ENCODE measurements at places on chromosomes 13 and 19.

DNA sequence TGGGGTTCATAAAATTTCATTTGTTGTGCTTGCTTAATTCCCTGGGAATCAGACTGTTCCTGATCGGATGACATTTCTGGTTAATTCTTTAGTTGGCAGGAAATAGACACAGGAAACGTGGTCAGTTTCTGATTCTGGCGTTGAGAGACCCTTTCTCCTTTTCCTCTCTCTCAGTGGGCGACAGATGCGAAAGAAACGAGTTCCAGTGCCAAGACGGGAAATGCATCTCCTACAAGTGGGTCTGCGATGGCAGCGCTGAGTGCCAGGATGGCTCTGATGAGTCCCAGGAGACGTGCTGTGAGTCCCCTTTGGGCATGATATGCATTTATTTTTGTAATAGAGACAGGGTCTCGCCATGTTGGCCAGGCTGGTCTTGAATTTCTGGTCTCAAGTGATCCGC, 10.8 kb downstream of the LDLR start:
- no peak for DNase-seq

DNA sequence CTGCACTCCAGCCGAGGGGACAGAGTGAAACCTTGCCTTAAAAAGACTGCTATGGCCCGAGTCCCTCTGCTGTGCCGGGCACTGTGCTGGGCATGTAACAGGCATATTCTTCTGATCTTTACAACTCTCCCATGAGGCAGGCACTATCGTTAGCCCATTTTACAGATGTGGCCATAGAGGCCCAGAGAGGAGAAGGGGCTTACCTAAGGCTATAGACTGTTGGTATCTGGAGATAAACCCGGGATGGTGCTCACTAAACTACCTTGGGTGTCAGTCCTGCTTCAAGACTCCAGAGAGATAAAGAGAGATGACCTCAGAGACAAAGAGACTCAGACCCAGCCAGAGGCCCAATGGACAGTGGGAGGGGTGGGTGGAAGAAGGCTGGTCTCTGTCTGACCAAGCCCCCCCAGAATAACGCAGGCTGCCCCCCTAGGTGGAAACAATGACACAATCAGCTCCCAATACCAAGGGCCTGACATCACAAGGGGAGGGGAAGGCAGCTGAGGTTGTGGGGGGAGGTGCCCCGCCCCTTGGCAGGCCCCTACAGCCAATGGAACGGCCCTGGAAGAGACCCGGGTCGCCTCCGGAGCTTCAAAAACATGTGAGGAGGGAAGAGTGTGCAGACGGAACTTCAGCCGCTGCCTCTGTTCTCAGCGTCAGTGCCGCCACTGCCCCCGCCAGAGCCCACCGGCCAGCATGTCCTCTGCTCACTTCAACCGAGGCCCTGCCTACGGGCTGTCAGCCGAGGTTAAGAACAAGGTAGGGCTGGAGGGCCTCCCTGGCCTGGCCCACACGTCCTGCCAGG, at the start of gene CNN1:
CNN1 (plus strand) TSS at position 620 of the 805 bp plus-strand sequence; CDS start at position 697, 77 bp downstream.
- DNase-seq, result no peak

DNA sequence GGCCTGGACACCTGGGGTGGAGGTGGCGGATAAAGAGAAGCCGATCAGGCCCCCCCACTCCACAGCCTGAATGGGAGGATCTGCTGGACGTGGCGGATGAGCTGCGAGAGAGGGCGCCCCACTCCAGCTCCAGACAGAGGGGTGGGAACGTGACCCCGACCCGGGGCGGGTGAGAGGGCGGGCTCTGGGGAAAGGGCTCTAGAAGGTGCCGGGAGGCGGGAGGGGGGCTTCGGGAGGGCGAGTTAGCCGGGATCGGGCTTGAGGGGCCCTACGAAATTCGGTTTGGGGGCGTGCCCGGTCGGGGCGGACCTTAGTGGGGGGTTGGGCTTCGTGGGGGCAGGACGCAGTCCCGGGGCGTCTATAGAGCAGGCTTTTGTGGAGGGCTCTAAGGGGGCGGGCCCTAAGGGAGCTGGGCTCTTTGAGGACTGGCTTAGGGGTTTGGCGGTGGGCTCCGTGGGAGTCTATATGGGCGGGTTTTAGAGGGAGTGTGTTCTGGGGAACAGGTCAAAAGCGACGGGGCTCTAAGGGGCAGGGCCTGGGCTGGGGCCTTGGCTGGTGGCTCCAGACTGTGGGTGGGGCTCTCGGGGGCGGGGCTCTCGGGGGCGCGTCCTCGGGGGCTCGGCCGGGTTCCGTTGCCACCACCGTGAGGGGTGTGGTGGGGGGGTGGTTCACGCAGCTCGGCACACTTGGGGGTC, 4.1 kb upstream of the NANOS3 start:
- no peak for DNase-seq

DNA sequence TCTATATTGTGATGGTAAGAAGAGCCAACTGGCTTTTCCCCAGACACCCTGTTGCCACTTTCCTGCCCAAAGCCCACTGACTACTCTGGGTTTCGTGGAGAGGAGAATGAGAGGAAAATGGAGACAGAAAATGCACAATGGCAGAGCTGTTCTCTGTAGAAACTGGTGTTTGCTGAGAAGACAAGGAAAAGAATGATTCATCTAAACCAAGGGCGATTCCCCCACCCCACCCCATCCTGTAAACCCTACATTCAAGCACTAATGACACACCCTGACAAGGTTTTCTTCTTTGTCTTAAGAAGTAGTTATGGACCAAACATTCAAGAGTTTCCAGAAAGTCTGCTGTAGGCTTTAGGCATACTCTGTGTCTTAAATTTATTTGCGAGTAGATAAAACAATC, 68.8 kb downstream of the DOCK9 start:
- no peak for DNase-seq

DNA sequence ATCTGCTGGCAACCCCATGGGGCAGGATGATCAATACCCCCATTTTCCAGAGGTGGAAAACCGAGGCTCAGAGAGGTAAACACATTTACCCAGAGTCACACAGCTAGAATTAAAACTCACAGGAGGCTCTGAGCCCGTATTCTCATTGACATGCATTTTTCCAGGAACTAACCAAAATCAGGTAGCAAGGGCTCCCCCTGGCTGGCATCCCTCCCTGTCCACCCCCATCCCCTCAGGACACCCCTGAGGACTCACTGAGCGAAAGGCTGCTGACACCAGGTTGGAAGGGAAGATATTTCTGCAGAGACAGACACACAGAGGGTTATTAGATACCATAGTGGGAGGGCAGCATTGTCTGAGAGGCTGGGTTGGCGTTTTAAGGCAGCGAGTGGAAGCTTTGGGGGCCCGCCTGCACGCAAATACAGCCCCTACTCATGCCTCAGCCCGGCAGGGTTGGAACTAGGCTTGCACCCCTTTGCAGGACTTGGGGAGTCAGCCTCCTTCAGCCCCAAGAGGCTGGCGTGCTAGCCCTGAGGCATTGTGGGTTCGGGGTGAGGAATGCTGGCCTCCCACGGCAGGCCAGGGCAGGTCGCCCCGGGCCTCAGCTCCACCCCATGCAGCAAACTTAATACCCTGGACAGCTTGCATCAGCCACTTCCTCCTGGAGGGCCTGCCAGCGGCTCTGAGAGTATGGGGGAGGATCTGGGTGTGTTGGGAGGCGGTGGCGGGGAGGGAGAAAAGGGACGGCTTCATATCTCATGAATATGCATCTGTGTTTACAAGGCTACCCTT, 3.9 kb downstream of the SLC1A5 start:
- DNase-seq, result peak; percentile 87

DNA sequence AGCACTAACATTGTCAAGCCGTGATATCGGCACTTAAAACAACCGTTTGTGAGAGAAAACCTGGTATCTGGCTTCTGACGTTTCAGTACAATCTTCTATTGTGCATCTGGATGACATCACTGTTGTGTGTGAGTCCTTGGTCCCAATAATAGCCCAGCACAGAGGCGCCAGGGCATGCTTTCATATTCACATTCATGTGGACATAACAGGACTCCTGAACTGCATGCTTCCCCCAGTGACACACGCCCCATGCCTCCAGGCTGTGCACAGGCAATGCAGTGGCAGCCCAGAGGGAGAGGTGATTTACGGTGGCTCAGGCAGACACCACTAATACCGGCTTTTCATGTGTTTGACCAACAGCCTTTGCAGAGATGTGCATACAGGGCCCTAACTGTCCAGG, 58.1 kb downstream of the MRPL57 start:
- DNase-seq, result no peak

- no peak for DNase-seq
Observed at GRCh38 chr13:32045537-32045936, 14.0 kb downstream of the FRY start.

- DNase-seq, result no peak
Observed at GRCh38 chr19:14059093-14059480, 2.8 kb downstream of the PALM3 start.

GRCh38 chr13:28528848-28529247, 33.9 kb upstream of the FLT1 start:
- DNase-seq, result no peak

DNA sequence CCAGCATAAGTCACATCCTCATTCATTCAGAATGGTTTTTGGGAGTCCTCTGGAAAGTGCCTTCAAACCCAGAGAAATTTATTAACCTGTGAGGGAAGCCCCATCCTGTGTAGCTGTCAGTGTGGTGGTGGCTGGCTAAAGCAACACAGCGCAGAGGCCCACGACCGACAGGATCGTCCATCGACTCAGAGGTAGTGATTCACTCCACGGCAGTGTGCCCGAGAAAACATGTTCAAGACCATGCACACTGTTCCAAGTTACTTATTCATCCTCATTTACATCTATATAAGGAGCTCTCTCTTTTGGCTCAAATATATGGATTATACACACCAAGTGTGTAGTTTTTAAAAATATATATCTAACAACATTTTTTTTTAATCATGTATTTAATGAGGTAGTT, 96.3 kb upstream of the SLC15A1 start:
- no peak for DNase-seq

GRCh38 chr19:39406656-39407409, at the start of gene ZFP36:
Gene ZFP36, plus strand, starts transcription at chr19:39406847. Its CDS starts 58 bp downstream, at chr19:39406905.
- DNase-seq, result peak; percentile 68

DNA sequence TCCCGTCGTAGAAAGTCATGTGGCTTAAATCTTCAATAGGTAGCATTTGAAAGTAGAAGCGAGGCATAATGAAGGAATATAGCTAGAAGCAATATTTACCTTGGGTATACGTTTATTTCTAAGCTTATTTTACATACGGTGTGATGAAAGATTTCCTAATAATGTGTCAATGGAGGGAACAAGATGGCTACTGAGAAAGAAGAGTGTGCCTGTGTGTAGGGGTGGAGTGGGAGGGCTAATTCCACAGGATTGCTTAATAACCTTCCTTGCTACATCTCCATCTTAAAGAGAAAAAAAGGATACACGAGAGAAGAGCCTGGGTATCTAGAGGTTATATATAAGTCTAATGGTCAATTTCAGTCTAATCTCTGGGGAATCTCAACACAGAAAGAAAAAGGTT, 2.0 kb downstream of the SPART start:
- no peak for DNase-seq

DNA sequence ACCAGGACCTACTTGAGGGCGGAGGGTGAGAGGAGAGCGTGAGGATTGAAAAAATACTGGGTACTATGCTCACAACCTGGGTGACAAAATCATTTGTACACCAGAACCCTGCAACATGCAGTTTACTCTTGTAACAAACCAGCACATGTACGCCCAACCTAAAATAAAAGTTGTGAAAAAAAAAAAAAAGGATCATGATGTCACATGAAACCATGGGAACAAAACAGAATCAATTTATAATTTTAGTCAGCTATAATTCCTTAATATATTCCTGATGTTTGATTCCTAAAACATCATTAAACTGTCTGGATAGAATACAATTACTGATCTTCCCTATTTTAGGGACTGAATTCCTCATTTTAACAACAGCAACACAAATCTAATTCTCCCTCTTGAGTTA, 160.6 kb upstream of the SPRY2 start:
- no peak for DNase-seq

DNA sequence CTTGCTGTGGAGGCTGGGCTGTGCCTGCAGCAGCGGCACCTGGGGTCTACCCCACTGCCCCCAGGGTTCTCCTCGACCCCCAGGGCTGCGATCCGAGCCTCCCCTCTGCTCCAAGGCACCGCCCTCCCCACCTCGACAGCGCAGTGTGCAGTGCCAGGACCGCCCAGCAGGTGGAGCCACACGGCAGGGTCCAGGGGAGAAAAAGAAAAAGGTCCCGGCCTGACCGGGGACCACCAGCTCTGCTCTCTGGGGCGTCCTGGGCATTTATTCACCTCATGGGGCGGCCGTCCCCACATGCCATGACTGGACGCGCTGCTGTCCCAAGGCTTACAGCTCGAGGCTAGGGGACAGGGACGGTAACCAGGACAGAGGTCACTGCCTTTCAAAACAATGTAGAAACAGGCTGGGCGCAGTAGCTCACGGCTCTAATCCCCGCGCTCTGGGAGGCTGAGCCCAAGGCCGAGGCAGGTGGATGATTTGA, 10.6 kb downstream of the REXO1 start:
- DNase-seq, result no peak

DNA sequence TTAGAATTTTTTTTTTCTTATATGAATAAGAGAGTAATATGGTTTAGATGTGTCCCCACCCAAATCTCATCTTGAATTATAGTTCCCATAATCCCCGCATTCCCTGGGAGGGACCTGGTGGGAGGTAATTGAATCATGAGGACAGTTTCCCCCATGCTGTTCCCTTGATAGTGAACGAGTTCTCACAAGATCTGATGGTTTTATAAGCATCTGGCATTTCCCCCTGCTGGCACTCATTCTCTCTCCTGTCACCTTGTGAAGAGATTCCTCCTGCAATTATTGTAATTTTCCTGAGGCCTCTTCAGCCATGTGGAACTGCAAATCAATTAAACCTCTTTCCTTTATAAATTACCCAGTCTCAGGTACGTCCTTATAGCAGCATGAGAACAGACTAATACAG, 205.7 kb downstream of the MYO16 start:
- DNase-seq, result no peak

GRCh38 chr13:72004246-72004645, 137.2 kb upstream of the DACH1 start:
- DNase-seq, result no peak

- no peak for DNase-seq
Observed at GRCh38 chr13:113641426-113641825, 16.6 kb downstream of the ATP4B start.

DNA sequence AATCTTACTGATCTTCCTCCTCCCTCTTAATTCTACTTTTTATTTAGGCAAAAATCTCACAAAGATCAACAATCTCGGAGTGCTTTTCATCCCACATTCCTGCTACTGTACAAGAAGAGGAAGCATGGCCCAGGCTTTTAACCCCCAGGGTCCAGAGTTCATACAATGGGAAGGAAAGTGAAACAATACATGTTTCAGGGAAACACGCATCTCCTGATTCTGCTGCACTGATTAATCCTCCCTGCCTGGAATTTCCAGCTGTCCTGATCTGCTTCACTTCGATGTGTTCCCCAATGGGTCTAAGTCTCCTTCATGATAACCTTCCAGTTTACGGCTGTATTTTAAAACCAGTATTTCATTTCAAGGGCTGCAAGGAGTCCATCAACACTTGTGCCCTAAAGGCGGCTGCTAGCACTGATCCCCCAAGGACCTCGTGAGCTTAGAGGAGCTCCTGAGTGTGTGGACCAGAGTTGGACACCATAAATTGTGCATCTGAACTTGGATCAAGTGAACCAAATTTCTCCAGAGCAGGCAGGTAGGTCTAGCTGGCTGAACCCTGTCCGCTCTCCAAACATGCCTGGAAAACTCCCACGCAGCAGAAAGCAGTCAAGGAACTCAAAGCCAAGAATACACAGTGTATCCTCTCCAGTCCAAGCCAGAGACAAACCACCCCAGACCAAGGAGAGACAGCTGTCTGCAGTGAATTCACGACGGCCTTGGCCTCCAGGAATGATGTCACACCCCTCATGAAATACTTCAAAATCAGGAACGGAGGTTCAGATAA, 44.3 kb downstream of the COL4A1 start:
- no peak for DNase-seq

Data from NCI-H510A (cell line).